Cerebellar cortex (tissue), 1 donor: ENCODE measurements at places on chromosomes 11 and 22.

GRCh38 chr11:95081010-95081409 lies 8.6 kb upstream of the ENDOD1 start:
- DNase-seq = no peak

- DNase-seq = no peak
These were observed 137.6 kb upstream of the TTC12 start for GRCh38 chr11:113176599-113177360.

GRCh38 chr22:37701141-37701786 lies 4.4 kb downstream of the TRIOBP start:
- no peak for DNase-seq

- DNase-seq = no peak
These were observed 58.4 kb upstream of the PSMA1 start for GRCh38 chr11:14578541-14578956.

DNA sequence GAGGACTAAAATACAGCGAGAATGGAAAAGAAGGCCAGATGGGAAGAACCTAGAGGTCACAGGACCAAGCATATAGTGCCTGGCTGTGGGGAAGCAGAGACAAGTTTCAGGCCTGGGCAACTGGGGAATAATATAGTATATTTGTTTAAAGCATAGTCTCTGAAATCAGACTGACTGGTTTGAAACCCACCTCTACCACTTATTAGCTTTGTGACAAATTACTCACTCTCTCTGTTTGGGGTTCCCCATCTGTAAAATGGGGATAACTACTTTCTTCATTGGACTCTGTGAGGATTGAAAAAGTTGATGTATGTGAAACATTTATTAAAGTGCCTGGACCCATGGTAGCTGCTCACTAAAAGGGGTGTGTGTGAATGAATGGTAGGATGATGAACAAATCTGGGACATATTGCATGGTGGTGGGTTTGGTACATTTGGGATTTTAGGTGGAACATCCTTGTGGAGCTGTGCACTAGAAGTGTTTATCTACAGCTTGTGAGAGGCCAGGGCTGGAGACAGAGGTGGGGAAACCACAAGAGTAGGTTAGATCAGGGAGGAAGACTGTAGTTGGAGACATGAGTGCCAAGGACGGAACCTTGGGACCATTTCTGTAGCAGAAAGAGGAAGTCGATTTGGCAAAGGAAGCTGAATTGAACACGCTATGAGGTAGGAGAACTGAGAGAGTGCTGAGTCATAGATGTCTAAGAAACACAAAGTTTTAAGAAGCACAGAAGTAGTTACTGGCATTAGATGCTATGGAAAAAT lies 52.6 kb downstream of the SWAP70 start:
- no peak for DNase-seq

DNA sequence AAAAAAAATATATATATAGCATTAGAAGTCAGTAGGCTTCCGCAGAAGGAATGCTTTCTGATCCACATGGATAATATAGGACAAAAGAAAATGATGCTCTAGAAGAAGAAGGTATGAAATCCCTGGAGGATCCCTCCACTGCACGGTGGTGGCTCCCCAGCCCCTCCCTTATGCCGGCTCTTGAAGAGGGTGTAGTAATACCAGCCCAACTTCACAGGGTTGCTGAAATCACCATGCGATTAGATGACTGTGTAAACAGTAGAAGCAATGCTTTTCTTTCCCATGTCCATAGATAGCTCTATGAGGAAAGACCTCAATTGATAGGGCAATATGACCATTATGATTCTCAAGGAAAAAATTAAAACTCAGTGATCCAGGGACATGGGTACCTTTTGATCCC lies 3.2 kb upstream of the ETS1 start:
- DNase-seq = no peak

- DNase-seq = peak; percentile 63
These were observed 16.8 kb downstream of the DGCR2 start for GRCh38 chr22:19105456-19105855.

- DNase-seq = no peak
These were observed 558.6 kb downstream of the KCNA4 start for GRCh38 chr11:29458252-29458651.

GRCh38 chr11:109960831-109961230 lies 132.4 kb upstream of the ZC3H12C start:
- no peak for DNase-seq

GRCh38 chr22:40805699-40806203 lies 13.4 kb downstream of the SLC25A17 start:
- no peak for DNase-seq

DNA sequence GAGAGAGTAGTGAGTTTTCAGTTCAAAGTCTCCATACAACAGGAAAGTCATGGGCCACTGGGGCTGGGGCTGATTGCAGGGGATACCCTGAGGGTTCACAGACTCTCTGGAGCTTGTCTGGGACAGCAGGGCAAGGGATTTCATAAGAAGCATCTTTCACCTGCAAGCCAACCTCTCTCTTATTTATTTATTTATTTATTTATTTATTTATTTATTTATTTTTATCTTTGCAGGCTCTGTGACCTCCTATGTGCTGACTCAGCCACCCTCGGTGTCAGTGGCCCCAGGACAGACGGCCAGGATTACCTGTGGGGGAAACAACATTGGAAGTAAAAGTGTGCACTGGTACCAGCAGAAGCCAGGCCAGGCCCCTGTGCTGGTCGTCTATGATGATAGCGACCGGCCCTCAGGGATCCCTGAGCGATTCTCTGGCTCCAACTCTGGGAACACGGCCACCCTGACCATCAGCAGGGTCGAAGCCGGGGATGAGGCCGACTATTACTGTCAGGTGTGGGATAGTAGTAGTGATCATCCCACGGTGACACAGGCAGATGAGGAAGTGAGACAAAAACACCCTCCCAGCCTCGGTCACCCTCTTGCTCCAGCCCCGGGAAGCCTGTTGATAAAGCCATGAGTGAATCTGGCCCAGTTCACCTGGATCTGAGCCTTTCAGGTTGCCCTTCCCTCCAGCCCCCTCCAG lies 68.4 kb downstream of the GGTLC2 start:
- DNase-seq = no peak

DNA sequence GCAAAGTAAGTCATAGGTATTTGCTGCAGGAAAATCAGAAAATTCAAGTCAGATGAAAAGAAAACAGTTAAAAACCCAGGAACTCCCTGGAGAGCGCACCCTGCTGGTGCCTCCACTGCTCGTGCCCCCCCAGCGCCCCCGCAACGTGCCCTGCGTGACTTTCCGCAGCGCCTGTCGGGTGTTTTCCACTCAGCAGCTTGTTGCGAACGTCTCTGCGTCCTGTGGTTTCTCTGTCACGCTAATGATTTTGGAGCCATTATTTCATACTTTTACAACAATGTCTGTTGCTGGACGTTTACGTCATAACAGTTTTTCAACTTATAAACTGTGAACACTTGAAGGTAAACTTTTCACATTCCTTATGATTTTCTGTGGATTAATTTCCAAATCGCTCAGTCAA lies 5.0 kb downstream of the CRELD2 start:
- no peak for DNase-seq

GRCh38 chr11:9462806-9463537 lies 2.2 kb downstream of the ZNF143 start:
- DNase-seq = no peak

GRCh38 chr11:77672264-77672663 lies 34.7 kb upstream of the CLNS1A start:
- peak; percentile 18 for DNase-seq

DNA sequence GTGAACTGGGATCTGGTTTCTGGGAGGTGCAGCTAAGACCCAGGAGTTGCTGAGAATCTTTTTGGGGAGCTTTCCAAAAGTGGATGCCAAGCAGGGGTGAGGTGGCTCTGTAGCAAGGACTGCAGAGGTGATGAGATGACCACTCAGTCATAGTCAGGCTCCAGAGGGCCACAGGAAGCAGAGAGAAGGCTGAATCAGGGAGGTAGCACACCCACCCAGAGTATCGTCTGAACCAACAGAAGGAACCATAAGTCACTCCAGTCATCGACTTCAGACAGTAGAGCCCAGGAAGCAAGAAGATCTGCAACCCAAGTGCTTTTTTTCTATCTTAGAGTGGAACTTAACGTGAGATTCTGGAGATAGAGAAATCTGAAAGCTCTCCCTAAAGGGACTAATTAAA lies 335.7 kb upstream of the MPPED2 start:
- no peak for DNase-seq

DNA sequence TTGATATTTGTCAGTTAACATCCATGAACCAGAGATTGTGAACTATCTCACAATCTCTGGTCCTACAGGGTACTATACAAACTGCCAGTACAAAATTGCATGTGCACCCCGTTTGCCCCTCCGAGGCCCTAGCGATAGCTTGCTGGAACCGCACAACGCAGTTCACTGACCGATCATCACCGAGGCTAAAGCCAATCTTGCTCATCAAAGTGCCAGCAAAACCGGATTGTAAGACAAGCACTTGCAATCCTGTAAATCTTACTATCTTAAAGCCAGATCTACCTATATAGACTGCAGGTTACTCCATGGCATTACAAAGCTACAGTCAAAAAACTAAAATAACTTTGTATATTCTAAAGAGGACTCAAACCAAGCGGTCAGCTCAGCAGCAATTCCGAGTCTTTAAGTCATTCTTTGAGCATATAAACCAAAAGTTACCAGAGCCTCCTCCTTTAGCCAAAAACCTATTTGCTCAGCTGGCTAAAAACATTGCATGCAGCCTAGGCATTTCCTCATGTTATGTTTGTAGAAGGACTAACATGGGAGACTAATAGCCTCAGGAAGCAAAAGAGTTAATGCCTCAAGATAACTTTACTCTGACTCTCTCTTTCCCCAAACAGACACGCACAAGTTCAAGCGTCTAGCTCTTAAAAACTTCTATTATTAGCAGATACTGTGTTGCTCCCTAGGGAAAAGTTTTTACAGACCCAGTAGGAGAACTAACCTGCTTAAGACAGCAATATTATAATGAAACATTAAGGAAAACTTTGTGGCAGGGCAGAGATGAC lies 30.7 kb upstream of the CPT1A start:
- no peak for DNase-seq

DNA sequence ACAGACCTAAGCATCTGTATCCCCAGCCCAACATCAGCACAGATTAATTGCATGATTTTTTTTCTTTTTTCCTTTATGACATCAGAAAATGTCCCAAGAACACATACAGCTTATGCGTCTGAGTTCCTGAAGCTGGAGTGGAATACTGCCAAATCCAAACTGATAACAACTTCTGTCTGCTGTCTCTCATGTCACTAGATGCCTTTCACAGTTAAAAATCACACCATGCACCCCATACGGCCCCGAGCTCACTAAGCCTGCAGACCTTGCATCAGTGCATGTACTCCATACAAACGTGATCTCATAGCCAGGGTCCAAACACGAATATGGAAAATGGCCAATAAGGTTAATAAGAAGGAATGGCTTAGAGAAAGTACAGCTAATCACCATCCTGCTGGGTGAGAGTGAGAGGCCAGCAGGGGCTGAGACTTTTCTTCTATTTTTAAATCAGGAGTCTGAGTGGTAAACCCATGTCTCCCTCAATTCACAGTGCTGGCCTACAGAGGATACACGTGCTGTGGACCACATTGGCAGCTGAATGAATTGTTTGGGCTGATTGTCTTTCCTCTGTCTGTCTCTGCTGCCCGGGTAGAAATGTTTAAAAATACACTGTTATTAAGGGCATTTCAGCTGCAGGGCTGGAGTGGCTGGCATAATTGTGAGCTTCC lies 350.6 kb upstream of the RAG2 start:
- DNase-seq = no peak

DNA sequence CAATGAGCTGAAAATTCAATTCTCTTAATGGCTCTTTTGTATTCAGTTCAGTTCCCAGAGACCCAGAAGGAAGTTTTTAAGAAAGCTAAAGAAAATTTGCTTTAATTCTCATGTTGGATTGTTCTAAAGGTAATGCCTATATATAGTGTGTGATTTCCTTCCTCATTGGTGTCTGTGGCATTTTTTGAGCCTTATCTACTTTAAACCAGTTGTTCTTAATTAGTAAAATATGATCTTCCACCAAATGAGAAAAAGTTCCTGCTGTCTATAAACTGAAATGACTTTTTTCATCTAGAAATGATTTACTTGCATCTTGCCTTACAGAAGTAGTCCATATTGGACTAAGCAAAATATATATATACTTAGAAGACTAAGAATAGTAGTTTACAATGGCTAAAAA lies 622.1 kb upstream of the KIRREL3 start:
- no peak for DNase-seq

- no peak for DNase-seq
These were observed 505 bp downstream of the ZNF214 start for GRCh38 chr11:7019500-7020182.

DNA sequence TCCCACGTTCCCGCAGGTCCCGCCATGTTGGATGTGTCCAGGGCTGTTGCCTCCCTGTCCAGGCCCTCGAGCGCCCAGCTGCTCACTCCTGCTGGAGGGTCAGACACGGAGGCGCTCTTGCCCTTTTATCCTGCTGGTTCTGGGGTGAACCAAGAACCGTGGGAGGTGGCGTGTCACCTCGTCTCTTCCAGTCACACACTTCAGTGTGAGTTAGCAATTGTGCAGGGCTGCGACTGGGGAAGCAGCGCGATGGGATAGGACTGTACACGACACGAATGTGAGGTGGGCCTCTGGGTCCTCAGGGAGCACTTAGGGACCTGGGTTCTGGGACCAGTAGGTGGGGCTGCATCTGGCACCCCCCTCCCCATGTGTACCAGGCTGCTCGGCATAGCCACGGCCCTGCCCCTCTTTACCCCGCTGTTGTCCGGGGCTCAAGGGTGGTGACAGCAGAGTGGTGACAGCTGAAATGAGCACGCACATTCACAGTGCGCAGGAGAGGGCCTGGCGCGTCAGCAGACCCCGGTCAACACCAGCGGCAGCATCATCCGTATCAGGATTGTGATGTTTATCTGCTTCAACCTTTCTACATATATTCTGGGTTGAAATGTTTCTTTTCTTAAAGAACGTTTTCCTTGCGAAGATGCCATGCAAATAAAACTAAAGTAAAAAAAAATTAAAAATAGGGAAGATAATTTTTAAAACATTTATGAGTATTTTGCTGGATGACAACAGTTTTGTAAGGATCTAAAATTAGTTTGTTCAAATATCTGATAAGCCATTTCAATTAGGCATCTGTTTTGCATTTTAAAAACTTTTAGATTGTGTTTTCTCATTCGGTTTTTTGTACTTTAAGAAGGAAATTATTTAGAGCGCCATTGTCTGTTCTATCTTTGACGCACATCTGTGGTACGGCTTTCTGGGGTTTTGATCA lies 210.7 kb downstream of the TBC1D22A start:
- no peak for DNase-seq

DNA sequence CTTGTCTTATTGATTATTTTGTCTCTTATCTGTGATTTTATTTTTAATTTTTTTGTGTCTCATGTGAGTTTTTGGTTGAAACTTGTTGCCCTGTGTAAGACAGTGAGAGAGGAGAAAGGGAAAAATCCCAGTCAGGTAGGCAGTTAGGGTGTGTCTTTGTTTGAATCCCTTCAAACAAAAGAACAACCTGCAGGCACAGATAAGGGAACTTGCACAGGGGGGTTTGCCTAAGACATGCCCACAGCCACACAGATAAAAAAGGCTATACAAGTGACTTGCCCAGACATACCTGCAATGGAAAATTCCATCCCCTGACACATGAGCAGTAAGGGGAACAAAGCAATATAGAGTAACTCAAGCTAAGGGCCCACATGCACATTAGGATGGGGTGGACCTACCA lies 127.8 kb upstream of the PLET1 start:
- DNase-seq = no peak
